Retinal pigment epithelial cell (primary cell): ENCODE measurements at places on chromosomes 6 and 20.

- DNase-seq, result no peak
Observed at GRCh38 chr6:163199371-163199770, 215.1 kb upstream of the QKI start.

GRCh38 chr6:96898241-96898851, 655 bp upstream of the NDUFAF4 start:
- no peak for DNase-seq

- DNase-seq, result no peak
Observed at GRCh38 chr6:16658348-16659034, 102.8 kb downstream of the ATXN1 start.

DNA sequence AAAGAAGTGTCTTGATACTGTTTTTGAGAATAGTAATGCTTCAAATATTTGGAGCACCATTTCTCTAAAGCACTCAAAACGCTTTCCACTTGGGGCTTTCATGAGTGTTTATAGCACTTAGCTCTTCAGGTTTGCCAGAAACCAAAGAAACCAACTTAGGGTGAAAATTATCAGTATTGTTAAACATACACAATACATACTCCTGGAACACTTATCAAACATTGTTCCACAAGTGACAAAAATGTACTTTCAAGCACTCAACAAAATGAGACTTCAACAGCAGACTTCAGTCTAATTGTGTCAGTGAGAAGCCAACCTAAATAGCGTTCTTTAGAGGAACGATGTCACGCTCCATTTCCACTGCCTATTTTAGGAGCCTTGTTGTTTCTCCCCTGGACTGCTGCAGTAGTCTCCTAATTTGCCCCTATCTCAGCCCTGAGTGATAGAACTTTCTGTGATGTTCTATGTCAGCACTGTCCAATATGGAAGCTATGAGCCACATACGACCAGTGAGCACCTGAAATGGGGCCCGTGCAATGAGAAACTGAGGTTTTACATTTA, 461.3 kb downstream of the KIF16B start:
- DNase-seq, result no peak

DNA sequence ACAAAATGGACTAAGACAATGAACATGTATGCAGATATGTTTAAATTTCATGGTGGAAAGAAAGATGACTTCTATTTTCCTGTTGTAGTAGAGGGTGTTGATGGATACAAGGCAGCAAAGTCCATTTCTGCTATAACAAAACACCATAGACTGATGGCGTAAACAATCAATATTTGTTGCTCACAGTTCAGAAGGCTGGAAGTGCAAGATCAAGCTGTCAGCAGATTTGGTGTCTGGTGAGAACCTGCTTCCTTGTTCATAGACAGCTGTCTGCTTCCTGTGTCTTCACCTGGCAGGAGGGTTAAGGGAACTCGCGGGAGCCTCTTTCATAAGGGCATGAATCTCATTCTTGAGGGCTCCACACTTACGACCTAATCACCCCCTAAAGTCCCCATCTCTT, 83.0 kb upstream of the ELOVL5 start:
- DNase-seq, result no peak

DNA sequence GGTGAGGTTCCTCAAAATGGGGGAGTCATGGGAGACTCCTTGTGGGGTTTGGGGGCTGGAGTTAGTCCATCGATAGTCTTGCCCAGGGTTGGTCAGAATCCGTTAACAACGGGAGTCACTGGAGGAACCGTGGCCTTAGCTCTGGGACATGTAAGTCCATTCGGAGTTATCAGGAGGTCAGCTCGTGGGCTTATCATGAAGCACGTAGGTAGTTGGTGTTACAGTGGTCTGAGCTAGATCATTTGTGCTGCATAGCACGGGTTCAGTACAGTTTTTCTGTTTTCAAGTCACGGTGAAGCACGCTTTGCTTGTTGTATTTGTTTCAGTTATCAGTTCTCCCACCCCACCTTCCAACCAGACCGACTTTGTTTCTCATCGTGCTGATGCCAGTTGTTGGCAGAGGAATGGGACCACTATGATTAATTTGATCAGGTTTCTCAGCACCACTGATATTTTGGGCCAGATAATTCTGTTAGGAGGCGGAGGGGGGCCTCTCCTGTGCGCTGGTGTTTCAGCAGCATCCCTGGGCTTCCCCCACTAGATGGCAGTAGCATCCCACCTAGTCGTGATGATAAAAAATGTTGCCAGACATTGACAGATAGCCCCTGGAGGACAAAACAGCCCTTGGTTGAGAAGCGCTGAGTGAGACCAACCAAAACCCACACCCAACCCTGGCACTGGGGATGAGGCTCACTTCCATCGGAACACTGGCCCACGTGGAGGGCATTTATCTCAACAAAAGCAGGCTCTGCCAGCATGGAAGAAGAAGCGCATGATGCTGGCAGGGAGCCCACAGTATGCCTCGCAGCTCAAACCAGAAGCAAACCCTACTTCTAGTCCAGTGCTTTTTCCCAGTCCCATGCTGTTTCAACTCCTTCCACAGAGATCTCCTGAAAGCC, 2.2 kb upstream of the APMAP start:
- peak; percentile 17 for DNase-seq

DNA sequence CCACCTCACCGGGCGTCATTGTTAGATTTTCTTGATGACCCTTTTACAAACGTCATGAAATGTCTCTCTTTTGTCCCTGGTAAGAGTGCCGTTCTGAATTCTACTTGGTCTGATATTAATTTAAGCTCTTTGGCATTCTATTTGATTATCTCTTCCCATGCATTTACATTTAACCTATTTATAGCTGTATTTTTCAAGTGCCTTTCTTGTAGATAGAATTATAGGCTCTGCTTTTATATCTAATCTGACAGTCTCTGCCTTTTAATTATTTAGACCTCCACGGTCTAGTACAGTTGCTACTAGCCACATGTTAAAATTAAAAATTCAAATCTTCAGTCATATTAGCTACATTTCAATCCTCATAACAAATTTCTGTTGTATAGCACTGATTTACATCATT, 12.6 kb downstream of the RAB22A start:
- no peak for DNase-seq

- DNase-seq, result peak; percentile 63
Observed at GRCh38 chr6:39203436-39204159, 25.7 kb downstream of the KCNK5 start.

DNA sequence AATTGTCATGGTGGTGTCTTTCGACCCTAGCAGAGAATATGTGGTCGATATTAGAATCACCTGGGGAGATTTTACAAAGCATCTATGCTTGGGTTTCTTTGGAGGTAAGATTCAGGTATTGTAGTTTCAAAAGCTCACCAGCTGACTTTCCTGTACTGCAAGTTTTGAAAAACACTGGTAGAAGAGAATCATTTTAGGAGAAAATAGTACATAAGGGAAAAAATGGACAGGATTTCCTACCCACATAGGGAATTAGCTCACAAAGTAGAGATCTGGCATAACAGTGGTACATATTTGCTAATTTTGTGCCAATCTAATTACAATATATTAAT, 27.4 kb upstream of the ABT1 start:
- no peak for DNase-seq

- no peak for DNase-seq
Observed at GRCh38 chr20:326645-327185, 1.4 kb downstream of the SOX12 start.

DNA sequence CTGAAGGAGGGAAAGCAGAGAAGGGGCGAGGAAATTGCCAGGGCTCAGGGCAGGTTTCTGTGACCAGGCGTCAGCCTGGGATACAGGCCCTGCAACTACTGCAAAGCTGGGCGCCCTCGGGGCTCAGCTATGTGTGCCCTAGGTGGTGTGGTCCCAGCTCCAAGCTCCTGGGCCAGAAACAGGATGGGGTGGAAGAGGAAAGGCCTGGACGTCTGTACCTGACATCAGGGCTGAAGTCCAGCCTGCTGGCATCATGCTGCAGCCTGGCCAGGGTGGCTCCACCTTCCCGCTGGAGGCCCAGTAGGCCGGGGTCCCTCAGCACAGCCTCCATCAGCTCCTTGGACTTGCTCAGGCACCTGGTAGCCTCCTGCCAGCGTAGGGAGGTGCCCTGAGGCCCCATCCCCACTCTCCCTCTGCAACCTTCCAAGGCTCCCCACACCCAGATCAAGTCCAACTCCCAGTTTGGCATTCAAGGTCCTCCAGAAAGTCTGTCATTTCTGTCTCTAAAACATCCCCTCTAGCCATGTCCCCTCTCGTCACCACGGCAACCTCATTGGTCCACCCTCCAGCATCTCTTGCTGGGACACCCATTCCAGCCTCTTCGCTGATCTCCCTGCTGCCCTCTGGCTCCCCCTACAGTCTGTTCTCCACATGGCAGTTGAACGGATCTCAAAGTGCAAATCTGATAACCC, 38.2 kb downstream of the KIAA1755 start:
- DNase-seq, result no peak

DNA sequence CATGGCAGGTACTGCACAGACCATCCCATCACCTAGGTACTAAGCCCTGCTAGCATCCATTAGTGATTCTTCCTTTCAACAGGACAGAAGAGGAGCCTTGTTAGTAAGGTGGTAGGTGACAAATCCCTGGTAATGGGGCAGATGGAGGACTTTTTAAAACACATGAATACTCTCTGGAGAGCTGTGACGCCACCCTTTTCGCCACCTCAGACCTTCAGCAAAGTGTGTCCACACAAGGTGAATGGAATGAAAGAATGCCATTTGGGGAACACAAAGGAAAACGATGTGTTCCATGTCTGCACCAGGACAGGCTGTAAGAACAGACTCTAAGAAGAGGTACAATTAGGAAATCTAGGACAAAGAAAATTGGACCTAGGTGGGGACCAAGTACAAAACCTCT, 110.5 kb upstream of the CARMIL1 start:
- DNase-seq, result no peak

GRCh38 chr20:9075264-9076095, 6.6 kb downstream of the PLCB4 start:
- no peak for DNase-seq

- DNase-seq, result no peak
Observed at GRCh38 chr20:25250508-25250907, 2.6 kb downstream of the PYGB start.

GRCh38 chr20:10805764-10806163, 132.0 kb upstream of the JAG1 start:
- no peak for DNase-seq

DNA sequence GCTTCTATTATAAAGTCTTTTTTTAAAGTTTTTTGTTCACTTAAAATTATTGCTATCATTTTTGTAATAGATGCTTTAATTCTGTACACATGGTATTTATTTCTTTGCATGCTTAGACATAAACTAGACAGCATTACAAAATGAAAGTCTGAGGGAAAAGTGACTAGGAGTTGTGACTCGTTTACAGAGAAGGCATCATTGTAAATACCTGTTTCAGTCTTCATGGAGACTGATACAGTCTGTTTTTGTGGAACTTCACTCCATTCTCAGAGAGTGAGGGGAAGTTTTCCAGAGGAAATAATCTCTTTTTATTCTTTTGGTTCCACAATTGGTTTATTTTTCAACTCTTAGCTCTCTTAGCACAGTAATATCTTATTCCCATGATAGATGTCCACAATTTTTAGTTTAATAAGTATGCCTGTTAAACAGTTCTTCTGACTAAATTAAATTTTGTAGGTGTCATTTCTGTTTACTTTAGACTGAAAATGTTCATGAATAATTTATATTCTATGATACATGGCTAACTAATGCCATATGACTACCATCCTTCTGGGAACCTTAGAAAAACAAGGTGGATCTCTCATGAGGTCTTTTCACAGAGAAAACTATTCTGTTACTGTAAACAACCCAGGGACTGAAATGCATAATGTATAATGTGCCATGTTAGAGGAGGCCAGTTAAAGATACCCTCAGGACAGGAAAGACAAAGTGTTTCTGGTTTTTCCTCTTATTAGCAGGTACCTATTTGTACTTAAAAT, 69.2 kb downstream of the MYO6 start:
- no peak for DNase-seq

DNA sequence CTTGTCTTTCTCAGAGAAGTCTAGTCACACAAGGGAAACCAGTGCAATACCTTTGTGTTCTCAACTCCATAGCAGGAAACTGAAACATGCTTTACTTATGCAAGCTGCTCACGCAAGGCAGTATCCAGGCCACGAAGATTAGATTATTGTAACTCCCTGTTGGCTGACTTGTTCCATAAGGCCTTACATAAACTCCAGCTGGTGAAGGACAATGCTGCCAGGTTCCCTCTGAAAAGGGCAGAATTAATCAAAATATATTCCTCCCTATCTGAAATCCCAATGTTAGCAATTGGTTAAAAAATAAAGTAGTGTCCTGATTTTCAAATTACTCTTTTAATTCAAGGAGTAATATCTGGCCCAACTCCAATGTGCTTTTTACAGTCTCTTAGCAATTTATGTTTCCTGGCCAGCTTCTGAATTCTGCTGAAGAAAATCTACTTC, 966.6 kb downstream of the HACE1 start:
- DNase-seq, result no peak

DNA sequence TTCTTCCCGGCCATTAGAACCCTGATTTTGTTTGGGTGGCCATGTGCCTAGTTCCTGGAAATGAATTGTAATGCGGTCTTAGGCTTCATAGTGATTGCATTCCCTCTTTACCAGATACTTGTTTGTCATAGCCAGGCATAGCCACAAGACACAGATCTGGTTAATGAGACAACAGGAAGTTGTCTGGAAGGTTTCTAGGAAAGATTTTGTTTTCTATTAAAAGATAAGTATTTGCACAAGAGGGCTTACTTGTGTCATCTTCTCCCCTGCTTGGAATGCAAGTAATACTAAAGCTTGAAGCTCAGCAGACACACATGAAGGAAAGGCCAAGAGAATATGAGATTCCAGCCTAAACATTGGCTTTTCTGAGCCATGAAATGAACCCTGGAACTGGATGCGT, 12.9 kb downstream of the FARS2 start:
- DNase-seq, result no peak

DNA sequence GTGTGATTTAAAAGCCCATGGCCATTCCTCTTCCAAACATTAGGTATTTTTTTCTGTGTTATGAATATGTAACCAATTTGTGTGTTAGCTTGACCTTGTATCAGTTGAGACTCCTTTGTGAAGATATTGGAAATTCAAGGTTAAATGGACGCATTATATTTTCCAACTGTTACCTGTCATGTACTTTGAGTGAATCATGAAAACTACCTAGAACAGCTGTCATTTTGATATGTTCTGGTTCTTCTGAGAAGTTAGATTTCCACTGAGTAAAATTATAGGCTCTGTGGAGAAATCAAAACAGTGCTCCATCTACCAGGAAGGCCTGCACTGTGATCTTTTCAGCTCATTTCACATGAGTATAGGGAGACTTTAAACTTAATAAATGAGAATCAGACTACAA, 470.0 kb downstream of the NKAIN2 start:
- no peak for DNase-seq

- DNase-seq, result no peak
Observed at GRCh38 chr20:2798814-2799213, 1.6 kb downstream of the CPXM1 start.

DNA sequence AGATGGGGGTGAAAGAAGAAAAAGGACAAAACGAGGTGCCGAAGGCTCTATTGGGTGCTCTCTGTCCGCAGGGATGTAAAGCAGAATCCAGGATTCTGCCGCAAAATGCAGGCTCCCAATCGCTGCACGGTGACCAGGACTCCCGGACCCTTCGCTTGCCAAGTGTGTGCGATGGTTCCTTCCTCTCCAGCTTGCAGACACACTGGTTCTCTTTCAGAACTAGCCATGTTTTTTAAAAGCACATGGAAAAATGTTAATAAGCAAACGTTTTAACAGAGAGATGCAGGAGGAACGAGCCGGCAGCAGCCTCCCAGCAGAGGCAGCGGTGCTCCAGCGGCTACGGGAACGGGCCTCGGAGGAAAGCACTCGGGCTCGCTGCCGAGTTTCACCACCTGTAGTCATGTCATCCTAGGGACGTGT, 59.6 kb downstream of the ZNF831 start:
- no peak for DNase-seq
